ENCODE measurements at places on chromosomes 13 and 19.

DNA sequence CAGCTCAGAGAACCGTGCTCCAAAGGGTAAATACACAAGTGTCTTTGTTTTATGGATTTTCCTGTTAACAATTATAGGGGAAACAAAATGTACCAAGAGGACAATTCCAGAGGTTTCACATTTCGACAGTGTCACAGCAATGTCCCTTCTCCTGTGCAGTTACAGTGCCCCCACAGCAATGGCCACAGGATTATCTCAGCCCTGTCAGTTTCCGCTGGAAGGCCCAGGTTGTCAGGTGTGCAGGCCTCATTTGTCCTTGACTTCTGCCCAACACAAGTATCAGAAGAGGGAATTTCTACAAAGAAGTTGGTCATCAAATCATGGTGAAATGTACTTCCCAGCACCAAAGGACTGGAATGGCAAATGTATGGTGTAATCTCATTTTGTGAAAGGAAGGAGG lies 11.2 kb upstream of the N4BP2L2 start:
- DNase-seq, result no peak

DNA sequence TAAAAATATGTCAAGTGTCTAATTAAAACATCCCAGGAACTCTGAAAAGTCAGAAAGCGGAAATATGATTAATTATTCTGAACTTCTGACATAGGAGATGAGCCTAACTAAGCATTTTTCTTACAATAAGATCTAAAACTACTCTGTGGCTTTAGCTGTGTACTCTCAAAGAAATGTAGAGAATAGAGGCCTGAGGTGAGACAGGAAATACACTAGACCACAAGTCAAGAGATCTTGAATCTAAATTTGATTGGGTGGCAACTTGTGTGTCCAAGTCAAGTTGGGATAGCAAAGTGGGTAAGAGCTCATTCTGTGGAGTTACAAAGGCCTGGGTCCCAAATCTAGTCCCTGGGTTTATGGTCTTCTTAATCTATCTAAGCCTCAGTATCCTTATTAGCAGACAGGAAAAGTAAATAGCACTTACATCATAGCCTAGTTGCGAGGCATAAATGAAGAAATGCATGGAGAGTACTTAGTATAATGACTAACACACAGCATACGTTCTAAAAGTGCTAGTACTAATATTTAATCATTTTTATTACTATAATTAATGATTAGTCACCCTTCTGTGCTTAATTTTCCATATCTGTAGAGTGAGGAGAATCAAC lies 9.4 kb upstream of the LRRC63 start:
- no peak for DNase-seq

- DNase-seq, result no peak
Observed at GRCh38 chr13:98493042-98493712, 83.7 kb downstream of the STK24 start.

DNA sequence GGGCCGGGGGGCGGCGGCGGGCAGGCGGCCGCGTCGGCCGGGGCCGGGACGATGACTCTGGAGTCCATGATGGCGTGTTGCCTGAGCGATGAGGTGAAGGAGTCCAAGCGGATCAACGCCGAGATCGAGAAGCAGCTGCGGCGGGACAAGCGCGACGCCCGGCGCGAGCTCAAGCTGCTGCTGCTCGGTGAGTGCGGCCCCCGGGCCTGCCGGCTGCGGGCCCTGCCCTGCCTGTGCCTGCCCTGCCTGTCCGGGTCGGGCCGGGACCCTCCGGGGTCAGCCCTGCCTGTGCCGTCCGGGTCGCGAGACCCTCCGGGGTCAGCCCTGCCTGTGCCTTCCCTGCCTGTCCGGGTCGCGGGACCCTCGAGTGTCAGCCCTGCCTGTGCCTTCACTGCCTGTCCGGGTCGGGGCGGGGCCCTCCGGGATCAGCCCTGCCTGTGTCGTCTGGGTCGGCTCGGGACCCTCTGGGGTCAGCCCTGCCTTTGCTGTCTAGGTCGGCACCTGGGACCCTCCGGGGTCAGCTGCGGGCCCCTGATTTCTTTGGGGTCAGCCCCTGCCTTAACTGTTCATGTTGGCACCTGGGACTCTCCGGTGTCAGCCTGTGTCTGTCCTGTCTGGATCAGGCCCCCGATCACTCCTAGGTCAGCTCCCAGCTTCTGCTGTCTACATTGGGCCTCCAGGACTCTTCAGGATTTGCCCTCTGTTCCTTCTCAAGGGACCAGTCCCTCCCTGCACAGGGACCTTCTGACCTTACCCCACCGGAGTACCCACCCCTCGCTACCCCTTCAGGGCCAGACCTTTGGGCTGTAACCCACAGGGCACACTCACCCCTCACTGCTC lies 659 bp downstream of the GNA11 start:
- DNase-seq, result no peak

GRCh38 chr13:30681843-30682242 lies 53.5 kb upstream of the ALOX5AP start:
- no peak for DNase-seq

- DNase-seq, result no peak
Observed at GRCh38 chr19:38852231-38853044, 2.7 kb upstream of the HNRNPL start.

DNA sequence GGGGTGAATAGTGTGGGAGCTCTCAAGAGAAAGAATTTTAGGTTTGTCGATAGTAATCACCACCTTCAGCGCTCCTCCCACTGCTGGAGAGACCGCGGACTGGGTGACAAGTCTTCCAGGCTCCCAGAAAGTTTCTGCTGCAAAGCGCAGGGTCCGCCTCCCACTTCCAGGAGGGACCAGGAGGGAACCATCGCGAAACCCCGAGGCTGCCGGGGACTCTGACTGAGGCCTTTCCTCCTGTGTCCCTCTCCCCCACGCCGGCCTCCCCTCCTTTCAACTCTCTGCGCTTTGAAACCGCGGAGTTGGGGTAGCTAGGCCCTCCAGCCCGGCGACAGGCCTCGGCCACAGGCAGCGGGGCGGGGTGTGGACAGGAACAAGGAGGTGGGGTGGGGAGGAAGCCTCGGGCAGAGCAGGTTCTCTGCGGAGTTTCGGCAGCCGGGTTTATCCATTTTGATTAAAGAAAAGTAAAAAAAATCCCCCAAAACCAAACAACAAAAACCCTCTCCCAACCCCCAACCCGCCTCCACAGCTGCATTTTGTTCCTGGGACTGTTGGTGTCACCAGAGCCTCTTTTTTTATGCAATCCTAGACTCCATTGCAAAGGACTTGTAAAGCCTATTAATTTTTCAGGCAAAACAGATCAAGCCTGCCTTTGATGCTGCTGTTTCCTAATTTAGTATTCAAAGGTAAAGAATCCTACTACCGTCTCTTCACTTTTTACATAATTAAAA lies 157.2 kb downstream of the TM9SF2 start:
- peak; percentile 23 for DNase-seq

DNA sequence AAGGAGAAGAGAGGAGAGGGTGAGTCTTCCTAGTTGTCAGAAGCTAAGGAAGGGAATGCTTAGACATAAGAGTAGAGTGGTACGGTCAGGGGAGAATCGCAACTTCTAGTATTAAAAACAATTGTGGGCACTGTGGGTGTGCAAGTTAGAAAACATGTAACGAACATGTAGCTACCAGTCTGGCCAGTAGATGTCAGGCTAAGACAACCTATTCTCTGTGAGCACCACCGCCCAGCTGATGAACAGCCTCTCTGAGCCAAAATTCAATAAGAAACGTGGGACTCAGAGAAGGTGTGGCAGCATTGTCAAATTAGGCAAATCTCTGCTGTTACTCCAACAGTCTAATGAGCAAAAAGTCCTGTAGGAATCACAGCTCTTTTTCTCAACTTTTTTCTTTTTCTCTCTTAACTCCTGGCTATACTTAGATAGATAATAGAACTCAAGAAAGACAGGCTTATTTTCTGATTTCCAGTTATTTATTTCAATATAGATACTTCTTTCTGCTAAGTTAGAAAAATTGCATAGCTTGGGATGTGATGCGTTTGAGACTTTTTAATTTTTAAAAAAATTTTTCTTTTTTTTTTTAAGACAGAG lies 186.2 kb downstream of the USP12 start:
- DNase-seq, result peak; percentile 50

DNA sequence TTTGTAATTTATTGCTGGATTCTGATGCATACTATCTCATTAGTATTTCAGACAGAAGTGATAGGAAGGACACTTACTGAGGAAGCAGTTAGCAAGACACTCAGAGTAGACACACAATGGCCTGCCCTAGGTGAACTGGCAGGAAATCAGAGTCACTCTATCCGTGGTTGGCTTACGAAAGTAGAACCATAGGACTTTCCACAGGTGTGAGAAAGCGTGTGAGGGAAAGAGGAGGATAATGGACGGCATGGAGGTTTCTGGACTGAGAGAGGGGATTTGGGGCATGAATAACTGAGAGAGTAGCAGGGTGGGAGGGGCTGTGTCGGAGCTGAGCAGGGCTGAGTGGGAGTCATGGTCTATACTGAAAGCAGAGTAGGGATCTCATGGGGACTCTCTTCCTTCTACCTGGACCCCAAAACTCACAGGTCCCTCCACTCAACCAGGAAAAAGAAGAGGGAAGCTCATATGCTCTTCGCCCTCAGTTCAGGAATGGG lies 18.7 kb upstream of the EID2 start:
- no peak for DNase-seq

DNA sequence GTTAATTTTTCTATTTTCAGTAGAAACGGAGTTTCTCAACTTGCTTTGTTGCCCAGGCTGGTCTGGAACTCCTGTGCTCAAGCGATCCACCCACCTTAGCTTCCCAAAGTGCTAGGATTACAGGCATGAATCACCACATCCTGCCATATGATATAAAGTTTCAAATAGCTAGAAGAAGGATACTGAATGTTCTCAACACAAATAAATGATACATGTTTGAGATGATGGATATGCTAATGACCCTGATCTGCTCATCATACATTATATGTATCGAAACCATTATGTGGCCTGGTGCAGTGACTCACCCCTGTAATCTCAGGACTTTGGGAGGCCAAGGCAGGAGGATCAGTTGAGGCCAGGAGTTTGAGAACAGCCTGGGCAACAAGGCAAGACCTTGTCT lies 11.5 kb downstream of the CIB3 start:
- DNase-seq, result no peak

- no peak for DNase-seq
Observed at GRCh38 chr13:39244561-39245230, 206.4 kb downstream of the NHLRC3 start.

- DNase-seq, result no peak
Observed at GRCh38 chr19:19031891-19032290, 1.4 kb downstream of the SUGP2 start.

DNA sequence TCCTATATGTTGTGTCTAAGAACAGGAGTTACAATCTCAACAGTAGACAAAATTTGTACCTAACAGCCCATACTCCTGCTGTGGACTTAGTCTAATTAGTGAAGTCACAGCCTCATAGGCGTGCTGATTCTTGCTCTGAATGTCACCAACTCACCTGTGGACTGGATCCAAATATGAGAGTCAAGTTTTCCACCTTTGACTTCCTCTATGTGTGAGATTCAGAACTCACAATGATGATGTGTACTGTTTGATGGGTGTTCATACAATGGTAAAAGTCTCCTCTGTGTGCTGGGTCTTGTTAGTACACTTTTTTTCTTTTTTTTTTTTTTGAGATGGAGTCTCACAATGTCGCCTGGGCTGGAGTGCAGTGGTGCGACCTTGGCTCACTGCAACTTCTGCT lies 7.8 kb upstream of the ZNF91 start:
- no peak for DNase-seq

- no peak for DNase-seq
Observed at GRCh38 chr13:93614776-93615175, 388.2 kb downstream of the GPC6 start.

- no peak for DNase-seq
Observed at GRCh38 chr13:63024458-63024857, 1608.8 kb upstream of the PCDH20 start.

DNA sequence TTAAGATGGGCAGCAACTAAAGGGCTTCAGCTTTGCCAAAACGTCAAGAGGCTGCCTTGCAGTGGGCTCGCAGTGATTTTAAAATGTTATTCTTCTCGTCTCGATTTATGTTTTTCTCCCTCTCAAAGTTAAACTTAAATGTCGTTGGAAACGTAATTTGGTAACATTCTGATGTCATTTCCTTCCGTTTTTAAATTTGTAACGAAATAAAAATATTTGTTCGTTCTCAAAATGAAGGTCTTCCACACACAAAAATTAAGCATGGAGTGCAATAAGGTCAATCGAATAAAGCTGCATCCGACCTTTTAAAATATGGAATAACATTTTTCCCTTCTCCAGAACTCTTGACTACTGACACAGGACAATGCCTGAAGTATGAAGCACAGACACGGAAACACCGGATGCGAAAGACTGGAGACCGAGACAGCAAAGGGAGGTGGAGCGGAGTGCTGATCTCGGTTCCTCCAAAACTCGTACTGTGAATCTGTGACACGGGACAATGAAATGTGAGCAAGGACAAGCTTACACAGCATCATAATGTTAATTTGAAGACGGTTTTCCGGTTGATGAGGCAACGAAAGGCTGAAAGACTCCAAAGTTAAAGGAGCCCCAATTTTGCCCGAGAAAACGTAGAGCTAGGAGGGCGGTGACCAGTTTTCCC lies 850 bp downstream of the MTMR6 start:
- no peak for DNase-seq

DNA sequence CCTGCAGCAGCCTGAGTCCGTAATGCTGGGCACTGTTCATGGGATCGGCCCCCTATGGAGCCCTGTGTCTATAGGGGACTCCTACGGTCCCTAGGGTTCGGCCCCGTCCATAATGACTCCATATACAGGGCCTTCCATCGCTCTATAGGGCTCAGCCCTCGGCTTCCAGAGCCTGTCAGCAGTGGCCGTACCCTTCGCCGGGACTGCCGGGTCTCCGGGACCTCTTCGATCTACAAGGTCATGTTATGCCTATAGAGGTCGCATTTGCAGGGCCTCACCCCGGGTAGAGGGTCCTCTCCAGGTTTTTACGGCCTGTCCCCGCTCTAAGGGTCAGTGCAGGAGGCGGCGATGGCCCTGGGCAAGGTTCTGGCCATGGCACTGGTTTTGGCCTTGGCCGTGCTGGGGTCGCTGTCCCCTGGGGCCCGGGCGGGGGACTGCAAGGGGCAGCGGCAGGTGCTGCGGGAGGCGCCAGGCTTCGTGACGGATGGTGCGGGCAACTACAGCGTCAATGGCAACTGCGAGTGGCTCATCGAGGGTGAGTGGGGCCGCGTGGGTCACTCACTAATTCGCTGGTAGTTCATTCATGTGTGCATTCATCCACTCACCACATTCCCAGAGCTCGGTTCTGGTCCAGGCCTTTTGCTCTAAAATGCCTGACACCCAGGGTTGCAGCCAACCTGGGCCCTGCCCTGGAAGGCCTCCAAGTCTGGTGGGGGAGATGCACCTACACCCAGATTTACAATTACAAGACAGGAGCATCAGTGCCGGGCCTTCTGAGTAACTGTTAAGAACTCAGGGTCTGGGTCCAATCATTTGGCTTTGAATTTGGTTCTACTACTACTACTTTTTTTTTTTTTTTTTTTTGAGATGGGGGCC lies 699 bp downstream of the MEGF8 start:
- DNase-seq, result no peak

GRCh38 chr13:112839356-112840105 lies 129.5 kb upstream of the MCF2L start:
- DNase-seq, result no peak
